Activated T-helper 9 cell treated with anti-CD3 and anti-CD28 coated beads, Interleukin-2, amount 50 U/mL, for 16 hours (primary cell): ENCODE measurements at places on chromosomes 7 and 10.

DNA sequence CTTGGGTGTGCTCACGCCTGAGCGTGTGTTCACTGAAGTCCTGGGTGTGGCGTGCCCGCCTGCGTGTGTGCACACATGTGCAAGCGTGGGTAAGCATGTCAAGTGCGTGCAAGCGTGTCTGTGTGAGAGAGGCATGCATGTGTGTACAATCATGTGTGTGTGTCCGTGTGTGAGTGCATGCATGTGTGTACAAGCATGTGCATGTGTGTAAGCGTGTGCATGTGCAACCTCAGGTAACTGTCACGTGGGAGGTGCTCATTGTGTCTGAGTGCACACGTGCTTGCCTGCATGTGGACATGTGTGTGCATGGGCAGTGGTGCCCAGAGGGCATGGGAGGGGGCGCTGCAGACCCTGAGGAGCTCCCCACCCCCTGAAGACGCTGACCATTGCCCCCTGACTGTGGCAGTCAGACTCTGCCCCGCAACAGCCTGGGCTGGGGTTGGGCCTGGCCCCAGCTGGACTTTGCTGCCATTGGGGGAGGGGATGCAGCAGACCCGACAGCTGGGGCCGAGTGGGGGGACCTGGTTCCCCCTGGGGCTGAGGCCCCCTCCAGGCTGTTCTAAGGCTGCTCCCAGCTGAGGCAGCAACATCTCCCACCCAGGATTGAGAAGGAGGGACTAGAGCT lies 88.1 kb downstream of the UNCX start:
- DNase-seq = no peak

DNA sequence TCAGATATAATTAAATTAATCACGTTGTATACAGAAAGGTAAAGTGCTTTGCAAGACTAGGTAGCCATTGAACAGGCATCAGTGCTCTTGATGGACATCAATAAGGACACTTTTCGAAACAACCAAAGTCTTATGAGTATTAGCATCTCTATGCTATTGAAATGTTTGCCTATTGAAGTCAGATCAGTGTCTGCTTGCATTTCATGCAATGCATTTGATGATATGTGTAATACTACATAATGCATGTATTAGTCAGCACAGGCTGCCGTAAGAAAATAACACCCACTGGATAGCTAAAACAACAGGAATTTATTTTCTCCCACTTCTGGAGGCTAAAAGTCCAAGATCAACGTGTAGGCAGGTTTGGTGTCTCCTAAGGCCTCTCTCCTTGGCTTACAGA lies 209.3 kb upstream of the PLXDC2 start:
- DNase-seq = no peak

GRCh38 chr7:3138206-3138605 lies 94.5 kb upstream of the CARD11 start:
- no peak for DNase-seq

GRCh38 chr7:149161241-149161848 lies 14.1 kb downstream of the ZNF398 start:
- DNase-seq = no peak

GRCh38 chr10:31062856-31063255 lies 31.2 kb upstream of the ZNF438 start:
- no peak for DNase-seq

GRCh38 chr10:70335246-70335613 lies 47.2 kb downstream of the LRRC20 start:
- no peak for DNase-seq

- no peak for DNase-seq
These were observed 323.4 kb downstream of the WDR37 start for GRCh38 chr10:1379601-1380000.

DNA sequence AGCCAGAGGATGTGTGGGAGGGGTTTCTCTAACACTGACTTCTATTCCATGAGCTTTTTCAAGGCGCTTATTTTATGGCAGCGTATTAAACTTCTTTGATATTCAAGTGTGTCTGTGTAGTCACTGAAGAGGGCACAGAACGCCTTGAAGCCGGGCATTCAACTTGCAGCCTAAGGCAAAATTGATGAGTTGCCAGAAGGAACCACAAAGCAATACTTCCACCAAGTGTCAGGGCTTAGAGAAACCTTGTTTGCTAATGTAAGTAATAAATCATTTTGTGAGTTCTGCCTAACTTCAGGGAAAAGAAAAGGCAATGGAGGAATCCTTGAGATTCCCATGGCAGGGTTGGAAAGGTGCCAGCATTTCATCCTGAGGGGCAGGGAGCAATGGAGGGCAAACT lies 163.8 kb downstream of the LCOR start:
- no peak for DNase-seq

DNA sequence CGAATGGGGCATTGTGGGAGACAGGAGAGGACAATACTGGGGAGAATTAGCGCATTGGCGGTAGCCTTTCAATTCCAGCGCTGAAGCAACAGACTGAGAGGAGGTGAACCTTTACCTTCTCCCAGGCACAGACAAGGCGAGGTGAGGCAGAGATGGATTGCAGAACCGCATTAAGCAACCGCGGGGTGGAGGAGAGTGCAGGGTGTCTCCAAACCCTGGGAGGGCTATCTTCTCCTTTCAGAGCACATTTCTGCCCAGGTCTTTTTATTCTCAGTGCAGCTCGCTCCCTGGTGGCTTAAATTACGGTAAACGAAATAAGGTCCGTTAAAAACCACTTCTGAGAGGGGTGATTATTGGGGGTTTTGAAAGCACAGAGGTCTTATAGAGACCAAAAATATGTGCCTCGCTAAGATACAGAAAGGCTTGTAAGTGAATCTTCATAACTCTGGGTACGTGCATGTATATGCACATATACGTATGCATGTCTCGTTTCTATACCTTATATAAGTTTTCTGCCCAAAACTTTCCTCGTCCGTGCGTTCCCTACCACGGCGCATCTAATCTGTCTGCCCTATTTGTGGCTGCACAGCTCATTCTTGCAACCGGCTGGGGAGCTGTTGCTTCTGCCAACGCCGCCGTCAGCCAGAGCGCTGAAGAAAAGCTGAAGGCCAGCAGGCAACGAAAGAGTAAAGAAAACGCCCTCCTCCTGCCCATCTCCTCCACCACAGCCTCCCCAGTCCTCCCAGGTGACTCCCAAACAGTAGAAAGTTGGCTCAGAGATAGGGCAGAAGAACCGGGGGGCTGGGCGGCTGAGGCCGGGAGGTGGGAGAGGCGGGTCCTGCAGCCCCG lies 895 bp upstream of the ZNF804B start:
- no peak for DNase-seq

DNA sequence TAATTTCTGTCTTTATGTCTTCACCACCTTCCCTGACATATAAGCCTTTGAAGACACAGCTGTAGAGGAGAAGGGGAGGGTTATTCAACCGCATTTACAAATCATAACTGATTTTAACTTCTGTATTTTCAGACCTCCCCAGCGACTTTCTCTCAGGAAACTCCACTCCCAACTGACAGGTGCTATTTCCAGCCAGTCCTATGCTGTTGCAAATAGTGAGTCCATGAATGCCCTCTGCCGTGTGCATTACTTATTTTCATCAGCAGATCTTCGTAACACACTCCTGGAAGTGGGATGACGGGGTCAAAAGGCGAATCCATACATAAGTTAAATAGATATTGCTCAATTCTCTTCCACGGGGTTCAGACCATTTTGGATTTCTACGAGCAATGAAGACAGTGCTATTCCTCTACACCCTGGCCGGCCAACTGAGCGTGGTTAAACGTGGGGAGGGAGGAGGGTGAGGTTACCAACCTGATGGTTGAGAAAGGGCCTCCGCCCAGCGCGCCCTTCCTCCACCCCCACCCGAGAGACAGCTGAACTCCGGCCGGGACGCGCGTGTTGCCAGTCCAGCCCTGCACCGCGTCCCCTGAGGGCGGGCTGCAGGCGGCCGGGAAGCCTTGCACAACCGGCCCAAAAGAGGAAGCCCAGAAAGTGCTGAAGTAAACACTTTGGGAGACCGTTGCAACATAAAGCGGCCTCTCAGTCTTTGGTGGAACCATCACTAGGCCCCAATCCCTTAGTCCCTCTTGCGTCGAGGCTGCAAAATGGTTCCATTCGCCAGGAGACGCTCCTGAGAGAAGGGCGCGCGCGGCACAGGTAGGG lies at the start of gene APBB1IP:
TSS of gene APBB1IP (plus strand) at position 705 of the 825 bp plus-strand sequence. CDS start 53,986 bp downstream, outside the sequence.
- DNase-seq = peak; percentile 22

DNA sequence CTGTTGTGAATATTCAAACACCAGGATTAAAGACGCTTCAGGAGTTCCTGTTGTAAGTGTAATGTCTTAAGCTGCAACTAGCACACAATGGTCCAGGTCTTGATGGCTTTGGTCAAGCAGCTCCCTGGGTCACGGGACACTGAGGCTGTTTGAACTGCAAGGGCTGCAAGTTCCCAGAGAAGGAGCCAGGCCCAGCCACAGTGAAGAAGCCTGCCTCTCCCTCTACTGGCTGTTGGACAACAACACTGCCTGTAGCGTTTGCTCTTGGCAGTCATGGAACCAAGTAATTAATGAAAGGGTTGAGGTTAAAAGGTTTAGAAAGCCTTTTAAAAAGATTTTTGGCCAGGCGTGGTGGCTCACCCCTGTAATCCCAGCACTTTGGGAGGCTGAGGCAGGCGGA lies 31.9 kb upstream of the GUSB start:
- DNase-seq = no peak
